ENCODE measurements at places on chromosomes 2 and 18.

DNA sequence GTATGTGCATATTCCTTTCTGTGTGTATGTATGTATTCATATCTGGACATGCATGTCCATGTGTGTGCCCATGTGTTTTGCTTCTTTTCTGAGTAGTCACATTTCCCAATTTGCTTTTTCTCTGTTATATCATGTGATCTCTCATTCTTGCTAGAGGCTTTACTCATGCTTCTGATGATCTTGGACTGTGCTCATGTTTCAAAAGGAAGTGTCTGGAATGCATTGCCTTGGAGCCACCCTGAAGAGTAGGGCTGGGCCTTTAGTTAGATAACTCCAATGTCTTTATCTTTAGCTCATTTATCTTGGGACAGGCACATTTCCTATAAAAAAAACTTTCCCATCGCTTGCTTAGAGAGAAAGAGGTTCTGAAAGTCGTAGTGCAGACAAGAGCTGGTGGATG lies 859.2 kb downstream of the CNTNAP5 start:
- DNase-seq, result no peak

DNA sequence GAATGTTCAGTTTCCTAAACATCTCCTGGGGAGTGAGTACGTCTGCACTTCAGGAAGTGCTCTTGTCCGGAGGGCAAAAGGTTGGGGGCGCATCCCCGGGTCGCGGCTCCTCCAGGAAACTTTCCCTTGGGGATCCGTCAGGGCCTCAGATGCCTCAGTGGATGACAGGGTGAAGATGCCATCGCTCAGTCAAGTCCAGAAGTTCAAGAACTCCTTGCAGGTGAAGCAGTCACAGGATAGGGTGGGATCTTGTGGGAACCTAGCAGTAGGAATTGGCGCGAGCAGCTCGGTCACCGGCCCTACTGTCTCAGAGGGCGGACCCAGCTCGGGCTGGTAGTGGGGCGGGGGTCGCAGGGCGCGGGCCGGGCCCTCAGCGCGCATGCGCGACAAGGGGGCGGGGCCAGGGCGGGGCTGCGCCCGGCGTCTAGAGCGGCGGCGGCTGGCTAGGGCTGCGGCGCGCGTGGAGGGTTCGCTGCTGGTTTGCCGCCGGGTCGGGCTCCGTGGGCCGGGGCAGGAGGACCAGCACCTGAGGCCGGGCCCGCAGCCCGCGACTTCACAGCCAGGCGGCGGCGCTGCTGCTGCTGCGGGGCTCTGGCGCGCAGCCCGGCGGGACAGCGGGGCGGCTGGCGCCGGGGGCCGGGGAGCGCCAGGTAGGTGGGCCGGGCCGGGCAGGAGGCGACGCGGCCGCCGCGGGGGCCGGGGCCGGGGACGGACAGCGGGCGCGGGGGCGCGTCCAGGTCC lies at the start of gene INPP4A:
Gene INPP4A (plus strand): TSS at position 423 of the 741 bp plus-strand sequence. CDS start 75,191 bp downstream, outside the sequence.
- DNase-seq, result peak; percentile 69

DNA sequence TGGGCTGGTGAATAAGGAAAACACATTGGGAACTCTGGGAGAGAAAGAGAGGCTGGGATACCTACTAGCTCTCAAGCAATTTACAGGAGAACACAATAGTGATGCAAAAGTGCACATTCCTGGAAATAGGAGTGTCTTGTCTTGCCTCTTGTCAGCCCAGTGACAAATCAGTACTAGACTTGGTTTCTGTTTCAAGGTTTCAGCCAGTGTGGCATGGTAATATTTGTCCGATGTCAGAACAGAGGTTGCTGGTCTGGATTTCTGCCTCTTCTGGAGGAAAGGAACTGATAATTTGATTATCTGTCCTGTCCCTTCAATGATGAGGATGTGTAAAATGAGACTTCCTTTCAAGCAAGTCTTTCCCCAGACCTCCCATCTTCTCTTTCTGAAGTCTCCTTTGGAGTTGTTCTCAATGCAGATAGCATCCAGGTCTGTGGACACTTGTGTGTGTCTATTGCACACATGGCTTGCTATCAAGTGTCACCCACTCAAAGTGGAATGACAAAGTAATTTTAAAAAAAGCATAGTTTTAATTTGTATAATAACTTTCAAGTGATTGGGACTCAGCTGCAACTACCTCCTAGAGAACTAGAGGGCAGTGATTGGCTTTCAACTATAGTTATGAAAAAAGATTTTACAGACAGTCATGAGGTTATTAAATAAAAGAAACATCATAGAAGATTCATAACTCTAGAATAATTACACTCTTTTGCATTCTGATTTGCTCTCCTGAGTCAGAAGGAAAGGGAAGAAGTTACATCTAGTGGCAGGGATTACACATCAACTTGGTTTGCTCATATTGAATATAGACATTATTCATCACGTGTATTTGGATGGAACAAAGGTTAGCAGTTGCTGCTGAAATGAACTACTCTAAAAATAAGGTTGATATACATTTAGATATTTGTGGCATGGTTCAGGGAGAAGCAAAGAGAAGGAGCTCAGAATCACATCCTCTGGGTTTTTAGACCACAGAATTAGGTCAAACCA lies 4.5 kb downstream of the GPR39 start:
- DNase-seq, result no peak

GRCh38 chr2:105625632-105626031 lies 119.1 kb upstream of the NCK2 start:
- DNase-seq, result no peak

- DNase-seq, result no peak
Measured at GRCh38 chr18:36811955-36812354, 16.8 kb downstream of the TPGS2 start.

GRCh38 chr18:73674125-73674865 lies 473.3 kb downstream of the FBXO15 start:
- DNase-seq, result no peak

- DNase-seq, result peak; percentile 73
Measured at GRCh38 chr2:10835052-10835970, 22.7 kb upstream of the PDIA6 start.

GRCh38 chr2:150981826-150982225 lies 279.8 kb downstream of the RBM43 start:
- DNase-seq, result no peak

DNA sequence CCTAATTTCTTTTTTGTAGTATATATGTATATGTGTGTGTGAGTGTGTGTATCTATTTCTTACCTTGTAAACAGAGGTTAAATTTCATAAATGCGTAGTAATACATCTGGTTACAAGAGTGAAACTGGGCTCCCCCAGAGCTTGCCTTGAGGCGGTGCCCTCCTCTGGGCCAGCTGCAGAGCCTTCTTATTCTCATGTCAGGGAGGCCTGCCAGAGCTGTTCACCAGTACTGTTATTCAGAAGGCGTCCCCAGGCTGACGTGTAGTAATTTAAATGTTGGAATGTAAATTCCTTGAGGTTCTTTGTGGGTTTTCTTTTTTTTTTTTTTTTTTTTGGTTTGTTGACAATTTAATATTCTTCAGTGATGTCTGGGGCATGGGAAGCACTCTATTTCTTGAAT lies 11.2 kb downstream of the COPS8 start:
- DNase-seq, result no peak

- DNase-seq, result peak; percentile 7
Measured at GRCh38 chr2:131039908-131040660, 53.2 kb downstream of the FAM168B start.

GRCh38 chr18:57390044-57390443 lies 37.7 kb downstream of the ST8SIA3 start:
- no peak for DNase-seq

DNA sequence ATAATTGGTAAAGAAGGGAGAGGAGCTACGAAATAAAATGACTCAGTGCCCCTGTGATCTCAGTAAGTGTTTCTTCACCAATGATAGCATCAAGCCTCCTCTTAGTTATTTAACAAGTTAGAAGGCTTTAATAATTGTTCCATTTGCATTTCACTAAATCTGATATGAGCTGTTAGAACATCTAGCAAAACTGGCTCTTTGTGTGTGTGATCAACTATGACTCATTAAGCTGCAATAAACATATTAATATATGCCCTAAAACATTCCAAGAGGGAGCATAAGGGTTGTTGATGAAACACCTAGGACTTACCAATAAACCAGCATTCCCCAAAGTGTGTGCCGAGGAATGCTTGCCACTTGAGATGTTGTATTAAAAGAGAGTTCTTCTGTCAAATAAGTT lies 115.2 kb downstream of the OSBPL6 start:
- DNase-seq, result no peak

GRCh38 chr2:18795906-18796305 lies 206.5 kb upstream of the NT5C1B start:
- DNase-seq, result no peak

DNA sequence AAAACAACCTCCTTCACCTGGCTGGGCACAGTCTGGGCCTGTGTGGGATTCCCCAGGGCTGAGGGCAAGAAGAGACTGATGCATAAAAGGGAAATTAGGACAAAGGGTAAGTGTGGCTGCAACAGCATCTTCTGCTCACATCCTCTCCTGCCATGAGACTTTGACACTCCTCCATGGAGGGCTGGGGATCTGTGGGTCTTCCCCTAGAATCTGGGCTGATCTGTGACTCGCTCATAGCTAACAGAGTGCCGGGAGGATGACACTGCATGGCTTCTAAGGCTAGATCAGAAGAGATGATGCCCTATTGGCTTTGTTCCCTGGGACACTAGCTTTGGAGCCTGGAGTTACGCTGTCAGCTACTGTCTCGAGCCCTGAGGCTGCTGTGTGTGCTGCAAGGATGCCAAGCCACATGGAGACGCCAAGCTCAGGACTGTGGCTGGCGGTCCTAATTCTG lies 24.3 kb downstream of the MOCOS start:
- no peak for DNase-seq

GRCh38 chr18:58937887-58938267 lies 73.2 kb downstream of the ZNF532 start:
- DNase-seq, result no peak

- DNase-seq, result no peak
Measured at GRCh38 chr2:188381614-188382013, 89.9 kb downstream of the GULP1 start.

GRCh38 chr2:127559454-127559853 lies 24.0 kb downstream of the MYO7B start:
- DNase-seq, result no peak

Data from activated T-cell treated with anti-CD3 and anti-CD28 coated beads for 4 hours (primary cell).